ENCODE measurements at places on chromosomes 7 and 10.

GRCh38 chr7:128672927-128673517 is 930 bp downstream of the GARIN1A start:
- DNase-seq = peak; percentile 12

DNA sequence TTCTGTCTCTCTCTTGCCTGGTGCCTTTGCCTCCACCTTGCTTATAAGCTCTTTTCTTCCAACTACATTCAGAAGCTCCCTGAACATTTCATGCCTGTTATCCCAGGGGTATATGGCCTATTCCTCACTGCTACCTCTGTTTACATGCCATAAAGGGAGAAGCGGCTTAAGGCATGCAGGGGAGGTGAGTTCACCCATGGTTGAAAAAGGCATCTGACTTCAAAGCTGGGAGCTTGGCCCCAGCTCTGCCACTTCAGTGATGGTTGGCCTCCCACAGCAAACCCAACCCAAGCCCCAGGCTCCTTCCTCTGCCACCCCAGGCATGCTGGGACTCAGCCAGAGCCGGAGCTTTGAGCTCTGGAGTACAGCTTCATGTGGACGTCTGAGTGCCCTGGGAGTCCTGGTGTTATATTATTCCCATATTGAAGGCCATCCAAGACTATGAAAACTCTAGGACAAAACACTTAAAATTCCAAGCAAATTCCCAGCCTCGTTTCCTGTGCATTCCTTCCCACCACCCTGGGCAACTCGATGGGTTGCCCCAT is 468.6 kb upstream of the ZMIZ1 start:
- no peak for DNase-seq

DNA sequence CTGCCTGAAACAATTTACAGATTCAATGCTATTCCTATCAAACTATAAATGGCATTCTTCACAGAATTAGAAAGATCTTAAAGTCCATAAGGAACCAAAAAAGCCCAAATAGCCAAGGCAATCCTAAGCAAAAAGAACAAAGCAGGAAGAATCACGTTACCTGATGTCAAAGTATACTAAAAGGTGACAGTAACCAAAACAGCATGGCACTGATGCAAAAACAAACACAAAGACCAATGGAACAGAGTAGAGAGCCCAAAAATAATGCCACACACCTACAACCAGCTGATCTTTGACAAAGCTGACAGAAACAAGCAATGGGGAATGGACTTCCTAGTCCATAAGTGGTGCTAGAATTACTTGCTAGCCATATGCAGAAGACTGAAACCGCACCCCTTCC is 166.0 kb downstream of the KMT2E start:
- no peak for DNase-seq

DNA sequence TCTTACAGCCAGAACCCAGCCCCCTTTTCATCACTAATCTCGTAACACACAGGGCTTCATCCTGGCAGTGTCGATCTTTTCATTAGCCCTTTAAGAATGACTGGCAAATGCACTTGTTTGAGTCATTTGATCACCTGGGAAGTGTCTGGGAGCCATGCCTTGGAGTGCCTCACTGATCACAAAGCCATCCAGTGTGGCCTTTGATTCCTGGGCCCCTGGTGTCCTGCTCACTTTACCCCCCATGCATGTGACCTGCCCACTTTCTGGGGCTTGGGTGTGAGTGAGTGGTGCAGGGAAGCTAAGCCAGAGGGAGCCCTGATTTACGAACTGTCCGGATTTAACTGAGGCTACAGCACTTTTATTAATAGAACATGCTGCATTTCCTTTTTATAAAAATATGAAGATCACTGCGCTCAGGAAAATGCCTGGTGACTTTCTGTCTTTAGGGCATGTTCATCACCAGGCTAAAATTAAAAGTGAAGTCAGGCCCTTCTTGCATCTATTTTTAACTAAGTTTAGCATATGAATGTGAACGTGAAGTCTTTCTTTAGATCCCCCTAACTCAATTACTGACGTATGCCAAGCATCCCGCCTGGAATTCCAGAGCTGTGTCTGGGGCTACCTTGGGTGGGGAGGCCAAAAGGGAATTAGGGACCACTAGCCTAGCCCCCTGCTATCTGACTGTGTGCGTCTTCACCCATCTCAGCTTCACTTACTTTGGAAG is 23.6 kb downstream of the RBM20 start:
- DNase-seq = no peak

DNA sequence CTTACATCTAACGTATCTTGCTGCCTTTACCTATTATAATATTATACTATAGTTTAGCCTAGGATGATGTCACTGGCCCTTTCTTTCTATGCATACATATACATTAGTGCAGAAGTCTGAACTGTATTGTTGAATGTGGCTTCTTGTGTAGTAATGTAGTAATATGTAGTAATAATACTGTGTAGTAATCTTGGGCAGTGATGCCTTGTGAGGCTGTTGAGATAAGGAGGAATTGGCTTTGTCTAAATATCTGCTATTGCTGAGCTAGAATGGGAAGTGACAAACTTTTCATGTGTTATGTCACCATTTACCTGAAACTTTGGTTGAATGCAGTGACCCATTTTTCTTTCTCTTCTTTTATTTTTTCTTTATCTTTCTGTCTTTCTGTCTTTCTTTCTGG is 11.0 kb downstream of the GLCCI1 start:
- no peak for DNase-seq
